ENCODE measurements at places on chromosomes 6 and 20.

GRCh38 chr20:50762435-50763220 is 31.2 kb downstream of the PARD6B start:
- ATAC-seq, result peak; percentile 69

GRCh38 chr6:108029226-108029921 is 45.2 kb downstream of the OSTM1 start:
- ATAC-seq, result no peak

GRCh38 chr20:13302647-13303450 is 81.8 kb downstream of the ISM1 start:
- ATAC-seq, result peak; percentile 95

DNA sequence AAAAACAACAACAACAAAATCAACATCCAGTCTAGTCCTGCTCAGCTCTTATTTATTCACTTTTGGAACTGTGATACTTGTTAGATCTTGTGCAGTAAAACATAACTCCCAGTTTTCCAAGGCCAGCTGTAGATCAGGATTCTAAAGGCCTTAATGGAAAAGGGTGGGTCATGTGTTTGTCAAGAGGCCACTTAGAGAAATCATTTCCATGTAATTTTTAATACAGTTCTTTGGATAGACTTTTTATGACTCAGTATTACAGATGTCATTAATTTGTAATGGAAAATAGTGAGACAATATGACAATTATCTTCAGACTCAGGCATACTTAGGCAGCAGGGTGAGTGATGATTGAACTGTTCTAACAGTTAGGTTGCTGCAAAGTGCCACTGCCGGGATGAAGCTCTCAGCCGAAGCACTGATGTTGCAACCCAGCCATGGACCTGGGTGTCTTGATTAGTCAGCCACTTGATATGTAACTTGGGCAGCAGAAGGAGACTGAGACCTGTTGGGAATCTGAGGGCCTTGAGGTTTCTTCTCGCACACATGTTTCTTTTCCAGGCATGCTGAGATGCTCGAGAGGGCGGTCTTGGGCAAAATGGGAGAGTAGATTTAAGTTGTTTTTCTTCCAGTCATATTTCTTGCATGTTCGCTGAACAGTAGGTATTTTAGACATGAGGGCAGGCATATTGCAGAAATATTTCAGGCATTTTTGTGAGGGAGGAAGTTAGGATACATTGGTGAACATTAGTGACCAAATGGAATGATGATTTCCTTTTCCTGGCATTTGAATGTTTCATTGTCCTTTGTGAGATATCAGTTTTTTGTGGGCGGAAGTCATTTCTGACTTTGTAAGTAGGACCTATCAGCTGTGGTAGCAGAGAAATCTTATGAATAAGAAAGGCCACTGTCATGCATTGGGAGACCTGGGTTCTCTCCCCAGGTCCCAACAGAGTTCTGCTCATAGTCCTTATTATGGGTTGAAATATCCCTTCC is 52.3 kb downstream of the SLX4IP start:
- ATAC-seq, result peak; percentile 36

GRCh38 chr6:166904101-166904746 is 52.1 kb downstream of the RNASET2 start:
- no peak for ATAC-seq

GRCh38 chr6:26454631-26455030 is 3.1 kb upstream of the BTN2A1 start:
- ATAC-seq, result no peak

GRCh38 chr6:29628419-29629281 is 4.3 kb downstream of the GABBR1 start:
- peak; percentile 74 for ATAC-seq

GRCh38 chr6:117653949-117654348 is 21.3 kb upstream of the NUS1 start:
- no peak for ATAC-seq

GRCh38 chr20:8213270-8213669 is 81.2 kb downstream of the PLCB1 start:
- no peak for ATAC-seq

GRCh38 chr6:125503181-125503580 is 201.4 kb upstream of the HDDC2 start:
- no peak for ATAC-seq

GRCh38 chr20:11001764-11002540 is 328.2 kb upstream of the JAG1 start:
- ATAC-seq, result peak; percentile 88

GRCh38 chr6:11296449-11297375 is 64.2 kb upstream of the NEDD9 start:
- ATAC-seq, result no peak

- ATAC-seq, result peak; percentile 90
These were observed 18.5 kb downstream of the NOX3 start for GRCh38 chr6:155436981-155437749.

DNA sequence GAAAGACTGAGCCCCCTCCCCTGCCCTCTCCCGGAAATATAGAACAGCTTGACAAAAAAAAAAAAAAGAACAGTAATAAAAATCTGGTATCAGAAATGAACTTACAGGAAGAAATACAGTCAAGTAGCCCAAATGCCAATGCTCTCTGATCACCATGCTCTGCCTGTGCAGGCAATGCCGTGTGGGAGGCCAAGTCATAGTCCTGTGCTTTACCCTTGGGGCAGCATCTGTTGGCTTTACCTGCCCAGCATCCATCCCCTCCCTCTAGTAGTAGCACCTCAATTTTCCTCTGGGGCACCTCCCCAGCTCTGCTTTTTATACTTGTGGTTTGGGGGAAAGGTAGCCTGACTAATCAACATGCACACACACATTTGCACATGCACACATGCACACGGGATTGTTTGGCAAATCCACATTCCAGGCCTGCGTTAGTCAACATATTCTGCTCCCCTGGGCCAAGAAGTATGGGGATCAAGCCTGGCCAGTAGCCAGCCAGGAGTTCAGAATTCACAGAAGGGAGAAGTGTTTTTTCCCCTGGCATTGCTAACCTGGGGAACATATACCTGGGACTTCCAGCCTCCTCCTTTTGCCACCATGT is 70.2 kb downstream of the RIPOR3 start:
- ATAC-seq, result no peak

DNA sequence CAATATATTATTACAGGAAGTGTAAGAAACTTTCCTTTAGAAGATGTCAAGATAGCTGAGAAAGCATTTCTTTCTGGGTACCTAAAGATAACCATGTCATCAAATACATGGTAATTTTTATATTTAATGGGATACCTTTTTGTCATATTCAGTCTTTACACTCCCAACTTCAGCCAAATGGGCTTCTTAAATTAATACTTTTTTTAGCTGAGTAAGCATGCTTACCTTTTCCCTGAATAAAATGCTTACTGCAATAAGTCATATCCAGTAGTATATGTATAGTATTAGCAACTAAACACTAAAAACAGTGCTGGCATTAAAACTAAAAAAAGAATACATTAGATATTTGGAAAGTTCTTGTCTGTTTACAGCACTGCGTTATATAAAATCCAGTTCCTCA is 17.4 kb upstream of the PBOV1 start:
- no peak for ATAC-seq

DNA sequence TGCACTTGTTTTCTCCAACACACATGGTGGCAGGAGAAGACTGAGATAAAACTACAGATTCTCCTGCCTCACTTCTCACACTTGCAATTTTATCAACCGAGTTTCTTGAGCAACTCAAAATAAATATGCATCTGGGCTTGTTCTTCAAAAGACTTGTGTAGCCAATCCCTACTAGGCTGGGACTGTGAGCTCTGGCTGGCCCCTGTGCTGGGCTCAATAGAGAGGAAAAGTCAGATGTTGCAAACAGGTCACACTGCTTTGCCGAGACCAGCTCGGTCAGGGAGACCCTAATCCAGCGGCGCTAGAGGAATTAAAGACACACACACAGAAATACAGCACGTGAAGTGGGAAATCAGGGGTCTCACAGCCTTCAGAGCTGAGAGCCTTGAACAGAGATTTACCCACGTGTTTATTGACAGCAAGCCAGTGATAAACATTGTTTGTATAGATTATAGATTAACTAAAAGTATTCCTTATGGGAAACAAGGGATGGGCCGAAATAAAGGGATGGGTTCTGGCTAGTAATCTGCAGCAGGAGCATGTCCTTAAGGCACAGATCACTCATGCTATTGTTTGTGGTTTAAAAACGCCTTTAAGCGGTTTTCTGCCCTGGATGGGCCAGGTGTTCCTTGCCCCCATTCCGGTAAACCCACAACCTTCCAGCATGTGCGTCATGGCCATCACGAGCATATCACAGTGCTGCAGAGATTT is 32.7 kb downstream of the FAM50B start:
- ATAC-seq, result no peak

DNA sequence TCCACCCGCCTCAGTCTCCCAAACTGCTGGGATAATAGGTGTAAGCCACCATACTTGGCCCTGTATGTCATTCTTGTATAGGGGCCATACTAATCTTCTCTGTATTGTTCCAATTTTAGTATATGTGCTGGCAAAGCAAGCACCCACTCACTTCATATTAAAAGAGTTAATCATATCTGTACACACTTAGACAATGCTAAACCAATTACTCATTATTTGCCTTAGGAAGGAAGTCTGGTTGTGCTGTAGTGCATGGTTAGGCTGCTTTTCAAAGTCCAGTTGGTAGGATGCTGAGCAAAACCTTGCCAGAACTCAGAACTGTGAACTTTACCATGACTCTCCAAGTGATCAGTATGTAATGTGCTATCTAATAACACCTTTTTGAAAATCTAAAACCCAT is 88.6 kb downstream of the LIN28B start:
- ATAC-seq, result no peak

- peak; percentile 63 for ATAC-seq
These were observed 91.9 kb upstream of the SIRPA start for GRCh38 chr20:1803061-1803931.

DNA sequence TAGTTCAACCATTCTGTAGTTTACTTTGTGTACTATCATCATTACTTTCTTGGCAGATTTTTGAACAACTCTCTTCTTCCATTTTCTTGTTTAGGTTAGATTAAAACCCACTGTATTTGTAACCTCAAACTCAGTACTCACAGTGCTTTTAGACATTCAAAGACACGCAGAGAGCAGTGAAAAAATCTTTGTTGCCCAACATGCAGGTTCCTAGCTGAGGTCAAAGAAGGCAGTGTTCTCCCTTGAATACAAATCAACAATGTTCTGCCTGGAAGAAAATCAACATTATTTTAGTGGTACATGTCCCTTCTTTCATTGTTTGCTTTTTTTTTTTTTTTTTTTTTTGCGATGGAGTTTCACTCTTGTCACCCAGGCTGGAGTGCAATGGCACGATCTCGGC is 11.2 kb downstream of the CYB5R4 start:
- ATAC-seq, result no peak

- peak; percentile 72 for ATAC-seq
These were observed 25.0 kb upstream of the ABT1 start for GRCh38 chr6:26571592-26572296.

DNA sequence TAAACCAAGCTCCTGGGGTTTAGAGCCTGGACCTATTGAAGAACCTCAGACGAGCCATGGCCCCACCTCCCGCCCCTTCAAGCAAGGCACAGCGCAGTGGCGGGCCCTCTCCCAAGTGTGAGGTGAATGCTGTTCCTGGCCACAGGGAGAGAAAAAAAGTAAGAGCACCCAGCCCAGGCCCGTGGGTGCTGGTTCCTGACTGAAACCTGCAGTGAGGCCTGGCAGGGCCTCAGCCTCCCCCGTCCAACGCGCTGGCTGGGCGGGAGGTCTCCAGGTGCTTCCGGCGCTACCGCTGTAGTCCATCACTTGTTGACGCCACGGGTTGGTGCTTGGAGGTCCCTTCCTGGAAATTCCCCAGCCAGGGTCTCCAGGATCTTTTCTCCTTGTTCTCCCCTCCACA is 5.5 kb upstream of the FAM83C start:
- no peak for ATAC-seq

- ATAC-seq, result peak; percentile 59
These were observed 154.6 kb downstream of the ZDHHC14 start for GRCh38 chr6:157535340-157536222.

DNA sequence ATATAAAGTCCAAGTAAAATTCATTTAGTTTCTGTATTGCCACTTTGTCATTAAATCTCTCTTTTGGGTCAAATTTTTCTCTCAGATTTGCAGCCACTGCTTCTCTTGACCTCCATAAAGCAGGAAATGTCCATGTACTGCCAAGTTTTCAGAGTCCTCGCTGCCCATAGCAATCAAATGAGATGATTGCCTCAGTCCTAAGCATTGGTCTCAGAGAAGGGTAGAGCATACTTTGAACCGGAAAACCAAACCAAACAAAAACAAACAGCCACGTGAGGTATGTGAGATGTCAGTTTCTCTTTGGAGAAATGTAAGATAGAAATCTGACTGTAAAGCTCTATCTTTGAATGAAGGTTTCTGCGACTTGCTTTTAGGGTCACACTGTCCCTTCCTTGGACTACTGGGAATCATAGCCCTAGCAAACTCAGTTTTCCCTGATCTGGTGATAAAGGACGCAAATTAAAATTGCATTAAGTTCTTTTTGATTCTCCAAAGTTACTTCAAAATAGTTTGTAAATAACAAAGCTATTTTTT is 505.4 kb upstream of the CITED2 start:
- no peak for ATAC-seq

DNA sequence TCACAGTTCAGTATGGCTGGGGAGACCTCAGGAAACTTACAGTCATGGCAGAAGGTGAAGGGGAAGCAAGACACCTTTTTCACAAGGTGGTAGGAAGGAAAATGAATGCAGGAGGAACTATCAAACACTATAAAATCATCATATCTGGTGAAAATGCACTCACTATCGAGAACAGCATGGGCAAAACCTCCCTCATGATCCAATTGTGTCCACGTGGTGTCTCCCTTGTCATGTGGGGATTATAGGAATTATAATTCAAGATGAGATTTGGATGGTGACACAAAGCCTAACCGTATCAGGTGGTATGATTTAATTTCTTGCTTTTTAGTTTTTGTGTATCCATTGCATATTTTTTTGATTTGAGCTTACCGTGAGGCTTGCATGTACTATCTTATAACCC is 133.2 kb upstream of the SYNCRIP start:
- no peak for ATAC-seq

DNA sequence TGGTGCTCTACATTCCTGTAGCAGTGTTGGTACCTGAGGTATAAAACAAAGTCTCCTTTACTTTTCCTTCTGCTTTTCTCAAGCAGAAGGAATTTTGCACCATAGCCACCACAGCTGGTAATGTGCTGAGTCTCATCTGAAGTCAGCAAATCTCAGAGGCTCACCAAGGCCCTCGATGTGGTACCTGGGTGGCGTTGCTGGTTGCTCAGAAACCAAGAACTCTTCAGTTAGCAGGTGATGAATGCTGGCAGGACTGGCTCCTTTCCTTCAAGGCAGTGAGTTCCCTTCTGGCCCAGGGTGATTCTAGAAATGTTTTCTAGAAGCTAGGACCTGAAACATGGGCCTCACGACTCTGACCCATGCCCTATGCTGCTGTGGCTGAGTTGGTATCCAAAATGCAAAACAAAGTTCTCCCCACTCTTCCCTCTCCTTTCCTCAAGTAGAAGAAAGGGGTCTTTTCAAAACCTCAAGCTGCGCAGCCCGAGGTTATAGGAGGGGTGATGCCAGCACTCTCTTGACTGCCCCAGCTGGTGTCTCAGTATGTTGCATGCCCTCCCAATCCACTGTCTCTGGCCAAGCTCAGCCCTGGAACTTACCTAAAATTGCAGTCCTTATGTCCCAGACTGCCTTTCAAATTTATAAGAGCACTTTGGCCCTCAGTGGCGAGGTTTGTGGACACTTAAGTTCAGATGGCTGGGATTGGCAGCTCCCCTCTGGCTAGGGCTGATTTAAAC is 592.3 kb downstream of the FRK start:
- no peak for ATAC-seq

All from SK-N-SH treated with all-trans-retinoic acid at 6 μM for 48 hours (cell line).